ENCODE measurements at places on chromosomes 6 and 20.

DNA sequence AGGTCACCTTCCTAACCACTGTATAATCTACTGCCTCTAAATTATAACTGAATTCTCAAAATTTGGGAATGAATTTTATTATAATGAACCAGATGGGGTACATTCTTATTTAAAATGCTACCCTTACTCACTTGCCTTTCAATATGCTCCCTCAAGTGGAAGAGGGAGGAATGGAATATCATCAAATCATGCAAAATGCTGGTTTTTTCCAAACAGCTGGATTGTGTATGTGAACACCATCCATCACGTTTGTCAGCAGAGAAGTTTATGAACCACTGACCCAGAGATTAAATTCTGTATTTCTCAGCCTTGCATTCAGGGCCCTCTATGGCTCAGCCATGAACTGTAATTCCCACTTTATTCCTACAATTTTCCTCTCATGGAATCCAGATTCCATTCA is 40.5 kb downstream of the CBLN4 start:
- DNase-seq, result no peak

DNA sequence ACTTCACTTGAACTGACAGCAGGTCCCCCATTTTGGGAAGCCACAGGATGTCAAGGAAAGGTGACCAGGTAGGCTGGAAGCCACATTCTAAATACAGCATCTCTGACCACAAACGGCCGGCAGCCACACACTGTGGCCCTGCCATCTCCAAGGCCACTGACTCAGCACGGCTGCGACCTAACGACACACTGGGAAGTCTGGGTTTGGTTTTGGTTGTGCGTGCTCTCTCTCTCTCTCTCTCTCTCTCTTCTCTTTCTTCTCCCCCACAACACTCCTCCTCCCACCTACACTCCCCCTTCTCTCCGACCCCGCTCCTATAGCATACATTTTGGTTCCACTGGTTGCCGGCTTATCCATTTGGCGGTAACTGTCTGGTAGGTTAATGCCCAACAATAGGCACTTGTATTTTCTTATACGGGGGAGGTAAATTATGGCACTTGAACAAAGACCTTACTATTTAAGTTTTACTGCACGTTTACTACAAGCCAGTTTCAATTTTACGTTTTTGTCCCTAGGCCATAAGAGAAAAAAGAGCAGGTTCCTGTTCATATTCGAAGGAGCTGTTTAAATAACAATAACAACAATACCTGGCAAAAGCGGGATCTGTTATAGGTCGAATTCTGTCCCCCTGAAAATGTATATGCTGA is 103.6 kb downstream of the GMDS start:
- DNase-seq, result no peak

DNA sequence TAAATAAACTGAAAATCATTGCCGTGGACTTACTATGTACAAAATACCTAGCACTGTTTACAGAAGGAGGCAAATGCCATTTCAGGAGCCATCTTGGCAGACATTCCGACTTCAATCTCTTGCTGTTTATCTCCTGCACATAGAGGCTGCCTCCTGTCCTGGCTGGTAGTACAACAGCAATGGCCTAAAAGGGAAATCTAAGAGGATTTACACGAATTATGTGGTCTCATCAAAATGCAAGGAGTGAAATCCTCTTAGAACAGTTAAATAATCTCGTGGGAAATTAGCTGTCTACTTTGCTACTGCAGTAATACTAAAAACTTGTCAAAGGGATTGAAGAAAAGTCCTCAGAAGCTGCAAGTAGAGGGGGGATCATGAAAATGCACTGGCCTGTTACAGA is 82.2 kb upstream of the SLC2A12 start:
- DNase-seq, result no peak

DNA sequence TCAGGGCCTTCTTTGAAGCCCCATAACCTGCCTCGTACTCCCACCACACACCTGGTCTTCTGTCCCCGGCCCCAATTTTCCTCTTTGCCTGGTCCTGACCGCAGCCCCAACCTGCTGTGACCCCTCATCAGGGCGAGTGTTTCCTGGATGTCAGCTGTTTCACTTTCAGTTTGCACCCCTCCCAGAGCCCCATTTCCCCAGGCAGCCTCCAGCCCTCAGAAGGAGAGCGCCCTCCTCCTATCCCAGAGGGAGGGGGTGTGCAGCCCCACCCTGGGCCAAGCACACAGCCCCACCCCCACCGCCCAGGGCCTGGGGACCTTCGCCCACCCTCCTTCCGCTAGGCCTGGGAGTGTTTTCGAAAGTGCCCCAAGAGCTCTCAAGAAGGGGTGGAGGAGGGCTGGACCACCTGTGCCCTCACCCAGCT is 1.5 kb downstream of the BAK1 start:
- no peak for DNase-seq

DNA sequence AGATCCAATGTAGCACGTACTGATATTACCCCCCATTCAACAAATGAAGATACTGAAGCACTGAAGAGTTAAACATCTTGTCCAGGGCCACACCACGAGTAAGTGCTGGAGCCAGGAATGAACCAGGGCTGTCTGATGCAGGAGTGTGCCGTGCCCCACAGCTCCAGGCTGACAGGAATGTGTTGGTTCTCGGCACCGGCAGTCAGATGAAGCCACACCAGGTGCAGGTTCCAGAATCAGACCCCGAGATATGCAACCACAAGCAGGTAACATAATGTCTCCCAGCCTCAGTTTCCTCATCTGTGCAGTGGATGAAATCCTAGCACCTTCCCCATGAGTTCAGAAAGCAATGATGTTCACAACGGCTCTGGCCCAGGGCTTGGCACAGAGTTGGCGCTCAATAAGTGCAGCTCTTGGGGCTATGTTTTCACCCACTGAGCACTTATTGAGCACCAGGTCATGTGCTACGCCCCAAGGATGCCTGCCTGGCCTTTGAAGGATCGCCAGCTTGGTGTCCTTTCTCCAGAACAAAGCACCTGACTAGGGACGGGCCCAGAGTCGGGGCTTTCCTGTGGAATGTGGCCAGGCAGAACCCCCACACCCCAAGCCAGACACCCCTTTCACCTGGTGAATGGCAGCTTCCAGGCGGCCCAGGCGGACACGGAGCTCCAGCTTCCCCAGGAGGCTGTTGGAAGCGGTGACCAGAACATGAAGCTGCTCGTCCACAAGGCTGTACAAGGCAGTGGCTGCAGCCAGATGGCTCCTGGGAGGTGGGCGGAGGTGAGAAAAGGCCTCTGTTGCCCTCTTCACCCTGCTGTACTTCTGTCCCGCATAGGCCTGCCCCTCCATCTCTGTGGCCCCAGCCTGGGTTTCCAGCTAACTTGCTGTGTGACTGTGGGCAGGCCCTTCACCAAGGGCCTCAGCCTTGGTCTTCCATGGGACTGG is 41.3 kb downstream of the KIAA1755 start:
- DNase-seq, result no peak

GRCh38 chr6:16700202-16700915 is 60.9 kb downstream of the ATXN1 start:
- DNase-seq, result no peak

GRCh38 chr20:38657390-38657789 is 55.8 kb downstream of the ARHGAP40 start:
- DNase-seq, result no peak

DNA sequence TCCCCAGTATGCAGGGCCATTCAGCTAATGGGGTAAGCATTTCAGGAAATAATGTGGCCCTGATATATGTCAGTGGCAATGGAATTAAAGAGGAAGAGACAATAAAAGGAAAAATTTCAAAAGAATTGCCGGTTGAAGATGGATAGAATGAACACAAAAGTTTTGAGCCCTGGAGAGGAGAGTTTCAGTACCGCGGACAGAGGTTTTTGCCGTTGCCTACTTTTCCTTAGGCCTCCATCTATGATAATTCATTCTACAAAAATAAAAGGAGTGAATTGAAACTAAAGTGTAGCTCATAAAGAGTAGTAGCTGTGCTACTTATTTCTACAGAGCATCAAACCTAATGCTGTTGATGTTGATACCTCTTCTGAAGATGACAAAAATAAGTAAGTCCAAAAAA is 140.7 kb downstream of the RNASET2 start:
- no peak for DNase-seq

DNA sequence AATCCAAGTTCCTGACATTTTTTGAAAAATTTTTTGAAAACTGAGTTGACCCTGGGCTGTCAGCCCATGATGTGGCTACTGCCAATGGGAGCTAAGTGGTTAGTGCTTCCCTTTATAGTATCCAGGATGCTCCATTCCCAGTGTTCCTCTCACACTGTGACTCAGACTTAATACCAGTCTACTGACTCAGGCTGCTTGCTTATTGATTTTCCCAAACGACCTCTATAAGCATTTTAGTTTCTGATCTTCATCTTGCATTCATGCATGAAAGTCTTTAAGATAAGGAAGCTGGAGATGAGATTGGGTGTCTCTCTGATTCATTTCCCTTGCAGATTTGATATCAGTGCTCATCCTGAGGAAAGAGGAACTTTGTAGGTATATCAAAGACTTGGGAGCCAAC is 560.0 kb downstream of the TBC1D32 start:
- no peak for DNase-seq

GRCh38 chr6:56624046-56624727 is 18.5 kb downstream of the DST start:
- no peak for DNase-seq

- no peak for DNase-seq
Measured at GRCh38 chr6:108451816-108452215, 108.9 kb upstream of the FOXO3 start.

GRCh38 chr6:37442416-37443215 is 9.6 kb downstream of the CMTR1 start:
- no peak for DNase-seq

DNA sequence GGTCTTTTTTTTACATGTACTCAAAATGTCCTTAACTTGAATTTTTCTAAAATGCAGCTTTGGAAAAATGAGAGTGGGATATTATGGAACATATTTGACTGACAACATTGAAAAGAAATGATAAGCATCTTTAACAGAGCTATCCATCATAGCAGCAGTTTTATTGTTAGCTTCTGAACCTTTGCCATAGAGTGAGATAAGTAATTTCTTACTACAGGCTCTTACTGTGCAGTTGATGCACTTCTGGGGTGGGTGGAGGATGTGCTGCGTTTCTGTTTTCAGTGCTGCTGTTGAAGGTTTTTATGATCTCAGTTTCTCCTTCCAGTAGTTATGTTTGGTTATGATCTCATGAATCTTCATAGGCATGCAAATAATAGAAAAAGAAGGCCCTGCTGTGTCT is 267.0 kb downstream of the TMEM242 start:
- DNase-seq, result no peak

- DNase-seq, result peak; percentile 20
Measured at GRCh38 chr20:24991897-24992486, 559 bp downstream of the APMAP start.

DNA sequence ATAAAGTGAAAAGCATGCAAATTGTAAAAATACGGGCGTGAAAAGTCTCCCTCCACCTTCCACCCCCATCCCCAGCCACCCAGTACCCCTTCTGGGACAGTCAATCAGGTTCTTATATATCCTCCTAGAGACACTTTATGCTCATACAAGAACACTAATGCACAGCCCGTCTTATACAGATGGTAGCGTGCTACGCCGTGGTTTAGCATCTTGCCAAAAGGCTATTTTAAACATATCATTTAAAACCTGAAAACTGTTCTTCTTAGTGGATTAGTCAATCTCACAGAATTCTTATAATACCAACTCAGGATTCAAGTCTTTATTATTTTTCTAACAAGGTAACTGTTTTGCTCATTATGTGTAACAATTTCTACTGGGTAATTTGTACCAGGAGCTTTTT is 57.2 kb upstream of the MRPS10 start:
- no peak for DNase-seq

- DNase-seq, result no peak
Measured at GRCh38 chr6:31640612-31641011, 11.8 kb downstream of the BAG6 start.

- no peak for DNase-seq
Measured at GRCh38 chr20:45589725-45590124, 10.6 kb upstream of the WFDC8 start.
